ENCODE measurements at places on chromosomes 2 and 18.

DNA sequence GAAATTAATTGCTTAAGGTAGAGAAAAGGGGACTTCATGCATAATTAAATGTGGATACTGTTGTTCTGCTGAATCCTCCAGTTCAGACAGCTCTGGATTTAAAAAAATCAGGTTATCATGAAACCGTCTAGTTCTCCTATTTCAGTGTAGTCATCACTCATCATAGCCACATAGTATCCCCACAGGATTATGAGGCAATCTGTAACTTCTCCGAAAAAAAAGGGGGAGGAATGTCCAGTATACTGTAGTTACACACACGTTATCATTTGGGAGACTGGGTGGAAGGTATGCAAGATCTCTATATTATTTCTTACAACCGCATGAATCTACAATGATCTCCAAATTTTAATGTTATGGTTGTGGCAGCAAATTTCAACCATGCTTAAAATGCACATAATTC, 114.0 kb downstream of the HIBCH start:
- no peaks in the 10 kb centered on the region for H3K4me1 ChIP-seq
- DNase-seq: peak; percentile 44
- H3K27ac ChIP-seq: no peak overlapping the region

DNA sequence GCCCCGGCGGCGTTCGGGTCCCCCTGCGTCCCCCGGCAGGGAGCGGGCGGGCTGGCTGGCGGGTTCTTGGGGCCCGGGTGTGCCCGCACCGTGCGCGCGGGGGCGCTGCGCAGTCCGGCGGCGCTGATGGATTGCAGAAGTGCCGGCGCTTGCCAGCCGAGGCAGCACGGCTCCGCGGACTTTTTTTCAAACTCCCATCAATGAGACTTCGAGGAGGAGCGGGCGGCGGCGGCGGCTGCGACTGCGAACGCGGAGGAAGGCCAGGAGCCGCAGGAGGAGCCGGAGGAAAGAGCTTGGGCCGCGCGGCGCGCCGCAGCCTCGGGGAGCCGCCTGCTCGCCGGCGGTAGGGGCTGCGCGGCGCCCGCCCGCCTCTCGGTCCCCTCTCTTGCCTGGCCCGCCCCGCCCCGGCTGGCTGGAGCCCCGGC, at the start of gene GLI2:
GLI2 (plus strand) TSS at position 123 of the 425 bp plus-strand sequence. CDS start 61,453 bp downstream, outside the sequence.
- H3K36me3 ChIP-seq: no peaks in the 10 kb centered on the region
- no peaks in the 10 kb centered on the region for H3K27me3 ChIP-seq
- peak within 1 kb of the TSS; percentile 93 for H3K4me3 ChIP-seq
- peak; percentile 87 for DNase-seq
- H3K27ac ChIP-seq: peak within 1 kb of the TSS; percentile 98

- H3K27ac ChIP-seq: no peak overlapping the region
- DNase-seq: no peak
- no peaks in the 10 kb centered on the region for H3K27me3 ChIP-seq
- H3K4me3 ChIP-seq: no peak overlapping the region
- H3K36me3 ChIP-seq: no peaks in the 10 kb centered on the region
Measured at GRCh38 chr2:5315512-5315911, 376.7 kb upstream of the SOX11 start.

- no peak for DNase-seq
- H3K27me3 ChIP-seq: peaks cover 16% of the 10 kb centered on the region
- H3K4me1 ChIP-seq: no peaks in the 10 kb centered on the region
Measured at GRCh38 chr2:132037527-132038178, 124.1 kb downstream of the ANKRD30BL start.

DNA sequence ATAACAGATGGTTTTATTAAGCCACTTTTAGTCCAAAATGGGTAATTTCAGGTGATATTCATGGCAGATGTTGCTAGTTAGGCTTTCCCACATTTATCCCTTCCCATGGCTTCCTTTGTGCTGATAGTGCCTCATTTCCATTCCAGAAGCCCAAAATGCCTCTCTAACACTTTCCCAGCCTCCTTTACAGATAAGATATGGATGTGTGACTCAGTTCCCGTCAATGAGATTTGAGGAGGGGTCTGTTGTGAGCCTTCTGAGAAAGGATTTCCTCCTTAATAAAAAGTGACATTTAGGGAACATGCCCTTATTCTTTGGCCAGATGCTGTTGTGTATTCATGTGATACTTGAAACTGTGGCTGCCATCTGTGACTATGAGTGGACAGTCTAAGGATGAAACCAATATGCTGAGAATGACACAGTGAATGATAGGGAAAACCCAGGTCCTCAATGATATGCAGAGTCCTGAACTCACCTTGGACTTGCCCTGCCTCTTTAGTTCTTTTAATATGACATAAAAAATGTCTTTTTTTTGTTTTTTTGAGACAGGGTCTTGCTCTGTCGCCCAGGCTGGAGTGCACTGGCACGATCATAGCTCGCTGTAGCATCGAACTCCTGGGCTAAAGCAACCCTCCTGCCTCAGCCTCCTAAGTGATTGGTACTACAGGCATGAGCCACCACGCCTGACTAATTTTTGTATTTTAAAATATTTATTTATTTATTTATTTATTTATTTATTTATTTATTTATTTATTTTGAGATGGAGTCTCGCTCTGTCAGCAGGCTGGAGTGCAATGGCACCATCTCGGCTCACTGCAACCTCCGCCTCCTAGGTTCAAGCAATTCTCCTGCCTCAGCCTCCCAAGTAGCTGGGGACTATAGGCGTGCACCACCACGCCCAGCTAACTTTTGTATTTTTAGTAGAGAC, 5.8 kb upstream of the ACSL3 start:
- no peaks in the 10 kb centered on the region for H3K27me3 ChIP-seq
- H3K4me3 ChIP-seq: no peak overlapping the region
- no peaks in the 10 kb centered on the region for H3K36me3 ChIP-seq
- peaks cover 2% of the 10 kb centered on the region for H3K4me1 ChIP-seq
- no peak for DNase-seq

- H3K27ac ChIP-seq: no peak overlapping the region
- H3K4me1 ChIP-seq: no peaks in the 10 kb centered on the region
- no peak overlapping the region for H3K4me3 ChIP-seq
- DNase-seq: no peak
- H3K27me3 ChIP-seq: no peaks in the 10 kb centered on the region
- H3K36me3 ChIP-seq: no peaks in the 10 kb centered on the region
Measured at GRCh38 chr2:211737282-211737681, 801.3 kb downstream of the ERBB4 start.

DNA sequence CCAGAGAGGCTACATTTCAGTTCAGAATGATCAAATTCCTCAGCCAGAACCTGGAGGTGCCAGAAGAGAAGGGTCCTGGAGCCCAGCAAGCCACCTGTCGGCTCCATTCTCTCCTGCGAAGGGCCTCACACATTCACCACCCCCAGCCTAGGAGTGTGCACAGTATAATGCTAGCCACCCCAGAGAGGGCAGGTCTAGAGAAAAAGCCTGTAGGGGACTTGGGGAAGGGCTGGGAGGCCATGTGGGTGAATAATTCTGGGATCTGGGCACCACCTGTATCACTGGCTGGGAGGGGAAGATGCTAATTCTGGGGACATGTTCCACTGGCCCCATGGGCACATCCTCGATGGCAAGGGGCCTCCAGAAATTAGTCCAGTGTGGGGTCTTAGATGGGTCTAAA, 127.6 kb upstream of the HNMT start:
- no peak for DNase-seq
- no peak overlapping the region for H3K4me3 ChIP-seq
- H3K27ac ChIP-seq: no peak overlapping the region
- H3K27me3 ChIP-seq: no peaks in the 10 kb centered on the region
- no peaks in the 10 kb centered on the region for H3K36me3 ChIP-seq

DNA sequence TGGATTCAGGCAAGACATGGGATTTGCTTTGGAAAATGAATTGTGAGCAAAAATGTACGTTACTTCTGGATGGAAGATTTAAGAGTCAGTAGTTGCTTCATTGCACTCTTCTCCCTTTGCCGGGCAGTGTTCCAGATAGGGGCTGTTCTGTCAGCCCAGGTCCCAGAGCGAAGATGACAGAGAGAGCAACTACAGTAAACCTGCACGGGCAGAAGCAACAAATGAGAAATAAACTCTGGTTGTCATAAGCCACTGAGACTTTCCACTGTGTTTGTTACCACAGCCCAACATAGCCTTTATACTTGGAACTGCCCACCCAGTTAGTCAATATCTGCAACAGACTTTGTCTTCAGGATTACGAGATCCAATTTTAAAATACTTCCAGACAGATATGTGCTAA, 83.3 kb downstream of the CACNB4 start:
- H3K4me3 ChIP-seq: no peak overlapping the region
- H3K36me3 ChIP-seq: no peaks in the 10 kb centered on the region
- no peak for DNase-seq
- H3K27me3 ChIP-seq: peaks cover 6% of the 10 kb centered on the region
- H3K27ac ChIP-seq: no peak overlapping the region

DNA sequence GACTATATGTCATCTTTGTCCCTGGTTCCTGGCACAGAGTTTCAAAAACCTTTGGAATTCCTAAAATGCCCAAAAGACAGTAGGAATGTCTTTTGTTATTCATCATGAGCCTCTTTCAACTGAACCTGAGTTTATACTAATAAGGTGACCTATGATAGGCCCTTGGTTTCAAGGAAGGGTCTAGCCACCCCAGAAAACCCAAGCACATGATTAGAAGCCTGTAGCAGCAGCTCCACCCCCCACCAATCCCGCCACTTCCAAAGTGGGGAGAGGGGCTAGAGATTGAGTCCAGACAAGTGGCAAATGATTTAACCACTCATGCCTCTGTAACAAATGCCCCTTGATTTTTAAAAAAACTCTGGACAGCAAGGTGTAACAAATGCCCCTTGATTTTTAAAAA, 56.8 kb downstream of the ADD2 start:
- no peaks in the 10 kb centered on the region for H3K4me1 ChIP-seq
- no peaks in the 10 kb centered on the region for H3K36me3 ChIP-seq
- H3K27ac ChIP-seq: no peak overlapping the region
- H3K4me3 ChIP-seq: no peak overlapping the region

Measured in IMR-90 (cell line).